ENCODE measurements at places on chromosomes 3 and 15.

DNA sequence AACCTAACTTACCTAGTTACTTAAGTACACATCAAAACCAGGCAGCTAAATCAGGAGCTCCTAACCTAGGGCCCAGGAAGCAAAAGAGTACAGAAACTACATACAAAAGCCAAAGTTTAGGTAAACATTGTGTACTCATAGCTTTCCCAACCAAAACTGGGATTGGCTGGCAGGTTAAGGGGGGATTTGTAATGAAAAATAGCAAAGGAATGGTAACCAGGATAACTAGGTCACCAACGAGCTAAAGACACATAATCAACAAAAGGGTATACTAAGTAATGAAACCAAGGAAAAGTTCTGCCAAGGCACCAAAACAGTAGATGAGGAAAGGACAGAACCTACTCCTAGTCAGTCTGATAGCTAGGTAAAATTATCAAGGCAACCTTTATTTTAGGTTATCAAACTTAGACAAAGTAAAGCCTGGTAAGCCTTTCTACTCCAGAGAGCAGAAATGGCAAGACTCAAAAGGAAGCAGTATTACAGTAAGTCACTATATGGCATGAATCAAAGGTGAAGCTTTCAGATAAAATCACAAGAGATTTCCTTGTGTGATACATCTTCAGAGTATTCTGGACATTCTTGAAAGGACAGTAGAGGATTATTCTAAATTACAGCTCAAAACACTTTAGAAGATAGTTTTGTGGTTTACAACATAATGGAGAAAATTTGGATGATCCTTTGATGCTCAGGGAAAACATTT is 10.2 kb downstream of the TRA2B start:
- no peak for DNase-seq

DNA sequence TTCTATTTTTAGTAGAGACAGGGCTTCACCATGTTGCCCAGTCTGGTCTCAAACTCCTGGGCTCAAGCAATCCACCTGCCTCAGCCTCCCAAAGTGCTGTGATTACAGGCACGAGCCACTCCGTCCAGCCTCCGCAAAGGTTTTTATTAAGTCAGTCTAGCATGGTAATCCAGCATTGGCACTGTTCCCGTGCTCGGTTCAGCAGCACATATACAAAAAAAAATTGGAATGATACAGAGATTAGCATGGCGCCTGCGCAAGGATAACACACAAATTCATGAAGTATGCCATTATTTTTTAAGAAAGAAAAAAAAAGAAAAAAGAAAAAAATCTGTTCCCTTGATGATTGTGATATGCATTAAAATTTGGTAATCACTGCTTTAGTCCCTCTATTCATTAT is 8.5 kb downstream of the CKMT1A start:
- DNase-seq, result no peak

- no peak for DNase-seq
Measured at GRCh38 chr3:103136621-103137020, 701.8 kb downstream of the ZPLD1 start.

DNA sequence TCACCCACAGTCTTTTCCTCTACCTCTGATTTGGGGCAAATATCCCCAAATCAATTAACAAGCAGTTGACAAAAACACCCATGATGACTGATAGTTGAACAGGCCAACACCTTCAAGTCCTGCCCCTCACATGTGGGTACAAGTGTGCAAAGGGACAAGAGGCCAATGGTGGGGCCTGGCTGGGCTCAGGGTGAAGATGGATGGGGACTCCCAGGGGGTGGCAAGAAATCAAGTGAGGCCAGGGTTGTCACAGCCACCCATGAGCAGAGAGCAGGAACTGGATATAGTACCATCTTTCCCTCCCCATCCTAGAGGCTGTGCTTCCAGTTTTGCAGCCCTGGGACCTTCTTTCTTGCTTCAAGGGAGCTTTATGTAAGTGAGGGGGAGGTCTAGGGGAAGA is 270.2 kb upstream of the TOPAZ1 start:
- DNase-seq, result no peak

DNA sequence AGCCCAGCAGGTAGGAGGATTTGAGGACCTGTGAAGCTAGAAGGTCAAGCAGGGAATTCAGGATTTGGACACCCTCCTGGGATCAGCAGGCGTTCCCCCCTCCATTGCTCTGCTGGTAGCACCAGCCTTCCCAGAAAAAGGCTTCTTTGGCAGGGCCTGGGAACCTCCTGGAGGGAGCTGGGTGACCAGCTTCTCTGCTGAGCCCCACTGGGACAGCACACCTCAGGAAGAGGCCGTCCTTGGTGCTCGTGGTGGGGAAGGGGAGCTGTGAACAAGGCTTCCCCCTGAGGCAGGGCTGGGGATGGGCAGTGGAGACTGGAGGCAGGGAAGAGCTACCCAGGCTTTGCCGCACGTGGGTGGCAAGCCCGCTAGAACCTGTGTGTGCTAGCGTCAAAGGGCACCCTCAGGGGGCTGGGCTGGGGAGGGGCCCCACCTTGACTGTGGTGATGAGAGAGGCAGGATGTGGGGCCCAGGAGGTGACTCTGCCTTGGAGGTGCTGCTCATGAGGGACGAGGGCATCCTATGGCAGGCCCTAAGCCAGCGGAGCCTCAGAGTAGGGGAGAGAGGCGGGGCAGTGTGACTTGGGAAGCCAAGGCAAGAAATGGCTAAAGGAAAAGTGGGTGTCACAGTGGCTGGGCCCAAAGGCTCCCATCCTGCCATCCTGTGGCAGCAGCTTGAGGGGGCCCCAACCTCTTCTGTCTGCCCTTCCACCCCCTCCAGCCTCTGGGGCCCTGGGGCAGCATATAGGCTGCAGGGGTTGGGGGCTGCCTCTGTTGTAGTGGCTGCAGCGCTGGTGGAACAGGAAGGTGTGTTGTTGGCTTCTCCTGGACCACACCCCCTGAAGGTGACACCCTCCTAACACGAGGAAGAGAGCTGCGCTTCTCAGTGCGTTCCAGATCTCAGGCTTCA is 20.7 kb downstream of the KLF13 start:
- no peak for DNase-seq

Data from NCI-H446 treated with DMSO at 0.1 percent for 48 hours (cell line).